ENCODE measurements at places on chromosomes 7 and 10. TPM values are rescaled to one million over a fixed set of nuclear protein-coding genes. Genes with fewer than 3 reads are reported as not detected.

- no peak for DNase-seq
These were observed 52.1 kb downstream of the MPP7 start for GRCh38 chr10:28250782-28251181.

DNA sequence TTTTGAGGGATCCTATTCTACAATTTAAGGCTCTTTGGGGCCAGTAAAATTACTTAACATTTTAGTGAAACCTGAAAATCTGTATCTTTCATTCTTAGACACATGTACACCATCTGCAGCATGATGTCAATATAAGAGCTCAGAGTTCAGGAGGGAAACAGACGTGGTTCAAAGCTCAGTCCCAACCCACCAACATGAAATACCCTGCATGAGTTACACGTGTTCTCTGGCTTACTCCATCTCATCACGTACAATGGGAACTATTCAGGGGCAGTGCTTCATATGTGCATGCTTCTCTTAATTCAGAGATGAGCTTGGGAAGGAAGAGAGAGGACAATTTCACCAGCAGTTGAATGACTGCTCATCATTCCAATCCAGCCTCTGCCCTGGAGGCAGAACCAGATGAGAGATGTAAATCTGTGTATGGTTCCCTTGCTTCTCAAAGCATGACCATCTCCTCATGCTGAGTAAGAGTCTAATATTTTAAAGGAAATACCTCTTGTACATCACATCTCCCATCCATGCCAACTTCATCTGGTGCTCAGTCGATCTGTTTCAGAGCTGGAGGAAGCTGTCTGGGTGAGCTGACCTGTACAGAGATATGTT, 29.0 kb upstream of the ADAM12 start:
- DNase-seq, result no peak

DNA sequence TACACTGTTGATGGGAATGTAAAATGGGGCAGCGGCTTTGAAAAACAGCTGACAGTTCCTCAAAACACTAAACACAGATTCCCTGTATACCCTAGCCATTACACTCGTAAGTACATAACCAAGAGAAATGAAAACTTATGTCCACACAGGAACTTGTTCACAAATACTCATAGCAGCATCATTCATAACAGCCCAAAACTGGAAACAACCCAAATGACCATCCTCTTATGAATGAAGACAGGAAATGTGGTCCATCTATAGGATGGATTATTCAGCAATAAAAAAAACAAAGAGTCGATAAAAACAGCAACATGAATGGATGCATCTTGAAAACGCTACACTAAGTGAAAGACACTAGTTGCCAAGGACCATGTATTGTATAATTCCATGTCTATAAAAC, 23.7 kb downstream of the NMT2 start:
- DNase-seq, result no peak

Gene FAM241B
- total RNA-seq, result 5.2 TPM

DNA sequence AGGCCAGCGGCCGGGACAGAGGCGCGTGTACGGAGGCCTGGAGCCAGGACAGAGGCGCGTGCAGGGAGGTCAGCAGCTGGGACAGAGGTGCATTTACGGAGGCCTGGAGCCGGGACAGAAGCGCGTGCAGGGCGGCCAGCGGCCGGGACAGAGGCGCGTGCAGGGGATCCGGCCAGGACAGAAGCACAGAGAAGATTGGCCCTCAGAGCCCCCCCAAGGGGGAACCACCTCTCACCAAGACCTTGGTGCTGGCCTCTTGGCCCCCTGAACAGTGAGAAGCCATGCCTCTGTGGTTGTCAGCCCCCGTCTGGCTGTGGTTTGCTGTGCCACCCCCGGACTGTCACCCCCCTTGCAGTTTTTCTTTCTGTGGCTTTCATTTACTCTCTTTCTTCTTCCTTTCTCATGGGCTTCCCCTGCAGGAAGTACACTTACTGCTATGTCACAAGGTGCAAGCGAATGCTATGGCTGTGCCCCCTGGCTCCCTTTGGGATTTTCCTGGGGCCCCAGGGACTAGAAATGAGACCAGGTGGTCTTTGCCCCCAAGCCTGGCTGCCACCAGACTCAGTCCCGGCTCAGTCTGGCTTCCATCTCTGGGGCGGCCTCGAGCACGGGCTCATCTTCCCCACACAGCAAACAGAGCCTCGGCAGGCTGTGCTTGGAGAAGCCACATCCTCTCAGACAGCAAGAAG, 41.1 kb downstream of the INSIG1 start:
- no peak for DNase-seq

DNA sequence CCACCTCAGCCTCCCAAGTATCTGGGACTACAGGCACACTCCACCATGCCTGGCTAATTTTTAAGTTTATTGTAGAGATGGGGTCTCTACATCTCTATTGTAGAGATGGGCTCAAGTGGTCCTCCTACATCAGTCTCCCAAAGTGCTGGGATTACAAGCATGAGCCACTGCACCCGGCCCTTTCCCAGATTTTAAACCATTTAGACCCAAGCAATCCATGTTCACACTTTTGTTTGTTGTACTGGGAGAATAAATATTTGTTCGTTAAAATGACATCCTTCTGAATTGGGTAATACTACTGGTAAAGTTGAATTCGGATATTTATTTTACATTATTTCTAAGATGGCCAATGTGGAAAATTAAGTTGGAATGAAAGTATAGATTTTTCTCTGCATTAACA, 52.7 kb downstream of the MINPP1 start:
- DNase-seq, result no peak

Gene CDH23
- total RNA-seq, result 10.9 TPM

DNA sequence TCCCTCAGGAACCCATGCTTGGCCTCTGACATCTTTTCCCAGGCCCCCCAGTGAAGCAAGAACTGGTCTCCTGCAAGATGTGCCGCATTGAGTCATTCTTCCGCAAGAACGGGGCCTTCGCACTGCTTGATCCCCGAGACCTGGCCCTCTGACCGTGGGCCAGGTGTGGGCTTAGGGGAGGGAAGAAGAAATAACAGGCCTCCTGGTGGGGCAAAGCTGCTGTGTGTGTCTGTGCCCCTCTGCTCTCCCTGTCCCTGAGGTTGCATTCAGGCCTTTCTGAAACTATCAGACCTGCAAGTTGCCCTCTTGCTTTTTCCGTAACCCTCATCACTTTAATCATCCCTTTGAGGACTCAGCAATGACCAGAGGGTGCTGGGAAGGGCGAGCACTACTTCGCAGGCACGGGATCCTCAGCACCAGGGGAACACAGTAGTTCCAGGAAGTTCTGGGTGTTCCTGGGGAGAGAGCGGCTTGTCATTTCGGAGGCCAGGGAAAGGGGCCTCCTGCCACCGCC, 6.0 kb downstream of the ATP6V1F start:
- no peak for DNase-seq

DNA sequence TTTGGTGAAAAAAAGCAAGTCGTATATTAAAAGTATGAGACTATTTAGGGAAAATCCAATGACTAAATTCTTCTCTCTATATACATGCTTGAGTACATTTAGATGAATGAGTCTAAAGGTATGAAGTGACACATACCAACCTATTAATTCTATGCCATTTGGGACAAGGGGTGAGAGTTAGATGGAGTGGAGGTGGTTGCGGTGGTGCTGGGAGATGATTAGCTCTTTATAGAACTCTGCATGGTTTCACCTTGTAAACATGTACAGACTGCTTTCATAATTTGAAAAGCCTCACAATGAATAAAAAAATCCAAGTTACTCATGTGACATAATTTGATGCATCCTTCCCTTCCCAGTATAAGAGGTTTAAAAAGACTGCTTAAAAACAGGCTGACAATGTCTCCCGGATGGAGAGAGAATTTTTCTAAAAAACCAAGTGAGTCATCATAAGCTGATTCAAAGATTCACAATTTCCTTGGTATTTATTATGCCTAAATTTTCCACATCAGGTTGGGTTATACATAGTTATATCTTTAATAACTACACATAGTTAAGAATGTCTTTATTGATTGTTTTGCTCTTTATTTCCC, 572.8 kb downstream of the REEP3 start:
- no peak for DNase-seq

Gene ZNF467
- total RNA-seq, result 35.3 TPM

- DNase-seq, result no peak
These were observed 79.9 kb downstream of the ADAM22 start for GRCh38 chr7:88013981-88014380.

Gene HOXA10
- 0.38 TPM for total RNA-seq

Gene OGDHL
- total RNA-seq, result 0.69 TPM

Gene RBP4
- 18.6 TPM for total RNA-seq

Gene PPP1R9A
- total RNA-seq, result 30.6 TPM

DNA sequence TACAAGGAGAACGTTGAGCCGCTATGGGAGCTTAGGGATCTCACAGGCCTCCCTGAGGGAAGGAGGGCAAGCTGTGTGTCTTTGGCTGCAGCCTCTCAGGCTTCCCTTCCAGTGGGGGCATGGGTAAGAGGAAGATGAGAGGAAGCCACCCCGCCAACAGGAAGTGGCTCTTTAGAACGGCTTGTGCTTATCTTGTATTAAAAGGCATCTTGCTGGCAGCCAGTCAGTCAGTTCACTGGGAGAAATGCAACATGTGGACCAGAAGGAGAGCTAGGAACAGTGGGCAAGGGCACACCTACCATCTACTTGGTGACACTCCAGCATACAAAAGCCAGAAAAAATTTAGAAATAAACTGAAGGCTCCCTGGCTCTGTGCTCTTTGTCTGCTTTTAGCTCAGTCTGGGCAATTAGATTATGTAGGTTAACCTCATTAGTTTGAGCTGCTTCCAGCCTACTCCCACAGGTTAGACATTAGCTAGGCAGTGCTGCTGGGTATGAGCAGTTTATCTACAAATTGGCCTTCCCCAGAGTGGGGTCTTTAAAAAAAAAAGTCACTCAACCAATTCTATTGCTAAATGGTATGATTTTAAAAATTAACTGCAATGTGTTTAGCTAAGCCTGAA, 595.9 kb downstream of the KCNMA1 start:
- DNase-seq, result no peak

Gene FAM131B
- total RNA-seq, result 0.90 TPM

Gene SVIL
- 106 TPM for total RNA-seq
